ENCODE measurements at places on chromosomes 7 and 10.

DNA sequence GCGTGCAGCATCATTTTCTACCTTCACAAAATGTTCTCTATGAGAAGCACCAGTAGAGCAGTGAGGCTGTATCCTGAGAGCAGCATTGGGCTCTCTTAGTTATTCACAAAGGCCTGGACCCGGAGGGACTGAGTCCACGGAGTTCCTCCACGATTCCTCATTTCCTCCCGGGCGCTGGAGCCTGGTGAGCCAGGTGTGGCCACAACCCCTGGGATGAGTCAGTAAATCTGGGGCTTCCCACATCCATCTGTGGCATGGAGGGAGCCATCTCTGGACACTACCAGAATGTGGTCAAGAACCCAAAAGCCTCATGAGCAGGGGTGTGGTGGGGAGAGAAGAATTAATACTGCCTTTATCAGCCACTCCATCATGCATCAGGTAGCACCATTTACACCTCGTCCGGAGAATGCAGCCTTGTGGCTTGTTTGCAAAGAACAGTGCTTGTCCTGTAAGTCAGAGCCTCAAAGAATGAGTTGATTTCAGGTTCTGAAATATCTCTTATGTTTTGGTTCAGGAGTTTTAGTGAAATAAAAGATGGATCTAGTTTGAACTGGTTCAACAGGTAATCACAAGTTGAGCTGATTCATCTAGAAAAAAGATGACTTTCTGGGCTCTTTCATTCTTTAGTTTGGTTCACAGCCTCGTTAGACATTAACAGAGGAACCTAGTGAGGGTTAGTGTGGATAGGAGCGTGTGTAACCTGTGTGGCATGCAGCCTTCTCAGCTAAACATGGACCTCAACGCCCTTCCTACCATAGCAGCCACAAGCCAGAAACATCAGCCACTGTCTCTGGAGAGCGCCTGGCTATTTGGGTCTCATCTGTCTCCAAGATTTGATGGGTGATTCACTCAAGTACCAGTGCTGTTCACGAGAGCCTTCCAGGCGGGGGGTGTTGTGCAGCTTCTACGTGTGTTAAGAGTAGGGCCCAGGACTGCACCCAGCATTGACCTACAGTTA, 95.2 kb downstream of the WDR37 start:
- no peak for DNase-seq

DNA sequence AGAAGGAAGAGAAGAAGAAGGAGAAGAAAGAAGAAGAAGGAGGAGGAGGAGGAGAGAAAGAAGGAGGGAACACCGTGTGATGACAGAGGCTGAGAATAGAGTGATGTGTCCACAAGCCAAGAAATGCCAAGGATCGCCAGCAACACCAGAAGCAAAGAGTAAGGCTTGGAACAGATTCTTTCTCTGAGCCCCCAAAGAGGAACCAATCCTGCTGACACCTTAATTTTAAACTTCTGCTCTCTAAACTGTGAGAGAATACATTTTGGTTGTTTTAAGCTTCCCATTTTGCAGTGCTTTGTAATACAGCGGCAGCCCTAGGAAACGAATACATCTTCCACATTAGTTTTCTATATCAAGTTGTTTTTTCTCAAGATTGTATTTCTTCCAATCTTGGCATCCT, 13.9 kb upstream of the WNT8B start:
- DNase-seq, result no peak

GRCh38 chr7:41110186-41110585, 592.7 kb downstream of the INHBA start:
- no peak for DNase-seq

DNA sequence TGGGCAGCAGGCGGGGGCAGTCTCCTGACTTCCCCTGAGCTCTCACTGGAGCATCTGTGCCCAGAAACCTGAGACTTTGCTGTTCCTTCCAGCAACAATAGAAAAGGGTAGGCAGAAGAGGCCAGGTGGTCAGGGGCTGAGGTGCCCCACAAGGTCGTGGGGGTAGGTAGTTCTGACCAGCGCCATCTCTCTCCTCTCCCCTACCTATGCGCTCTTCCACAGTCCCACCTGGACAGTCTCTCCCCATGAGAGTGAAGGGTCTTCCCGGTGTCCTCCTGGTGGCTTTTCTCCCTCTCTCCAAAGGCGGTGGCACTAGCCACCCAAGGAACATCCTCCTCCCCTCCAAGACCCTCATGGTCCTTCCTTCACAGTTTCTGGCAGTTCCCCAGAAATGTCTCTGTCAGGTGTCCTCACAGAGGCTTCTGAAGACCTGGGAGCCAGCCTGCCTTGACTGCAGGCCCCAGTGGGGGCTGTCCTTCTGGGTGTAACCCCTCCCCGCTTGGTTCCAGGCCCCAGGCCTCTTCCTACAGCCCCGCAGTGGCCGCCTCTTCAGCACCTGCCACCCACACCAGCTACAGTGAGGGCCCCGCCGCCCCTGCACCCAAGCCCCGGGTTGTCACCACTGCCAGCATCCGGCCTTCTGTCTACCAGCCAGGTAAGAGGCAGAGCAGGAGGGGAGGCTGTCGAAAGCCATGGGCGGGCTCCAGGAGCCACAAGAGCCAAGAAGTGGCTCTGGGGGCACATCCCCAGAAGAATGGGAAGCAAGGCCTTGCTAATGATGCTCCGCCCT, 41.3 kb downstream of the LDB3 start:
- DNase-seq, result no peak

GRCh38 chr7:23207884-23208283, 26.0 kb downstream of the NUP42 start:
- no peak for DNase-seq

DNA sequence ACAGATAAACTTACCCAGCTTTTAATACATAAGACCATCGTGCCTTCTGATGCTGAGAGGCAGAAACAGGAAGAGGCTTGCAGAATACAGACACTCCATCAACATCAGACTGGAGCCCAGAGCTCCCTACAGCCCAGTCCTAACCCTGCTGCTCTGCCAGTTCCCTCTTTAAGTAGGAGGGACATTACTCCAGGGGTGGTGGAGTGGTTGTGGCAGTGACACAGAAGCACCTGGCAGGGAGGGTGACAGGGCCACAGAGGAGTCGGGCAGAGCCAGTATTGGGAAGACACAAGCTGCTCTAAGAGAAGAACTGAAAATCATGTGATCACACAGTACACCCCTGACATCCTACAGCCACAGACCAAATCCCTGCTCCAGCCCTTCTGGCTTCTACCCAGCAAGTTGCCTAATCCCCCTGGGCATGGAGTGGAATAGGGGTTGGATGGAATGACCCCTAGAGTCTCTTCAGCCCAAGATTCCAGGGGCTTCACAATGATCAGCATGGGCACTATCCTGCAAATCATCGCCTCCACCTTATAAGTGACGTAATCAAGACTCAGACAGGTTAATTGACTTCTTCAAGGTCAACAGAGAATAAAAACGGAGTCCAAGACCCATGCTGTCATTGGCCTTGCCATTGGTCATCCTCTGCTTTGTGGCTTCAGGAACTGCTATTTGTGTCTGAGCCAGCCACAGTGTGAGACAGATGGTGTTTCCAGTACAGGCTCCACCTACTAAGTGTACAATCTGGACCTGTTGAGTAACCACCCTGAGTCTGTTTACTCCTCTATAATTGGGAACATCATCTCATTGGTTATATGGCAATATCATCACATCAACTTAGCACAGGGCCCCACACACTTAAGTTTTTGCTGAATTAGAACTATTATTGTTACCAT, 61.1 kb upstream of the ZMIZ1 start:
- no peak for DNase-seq
